ENCODE measurements at places on chromosomes 2 and 18.

GRCh38 chr2:196279541-196279940, 108.2 kb upstream of the STK17B start:
- DNase-seq, result no peak

GRCh38 chr2:19574778-19575260, 216.4 kb upstream of the OSR1 start:
- DNase-seq, result no peak

- DNase-seq, result no peak
Observed at GRCh38 chr2:15939556-15939853, 845 bp upstream of the MYCN start.

DNA sequence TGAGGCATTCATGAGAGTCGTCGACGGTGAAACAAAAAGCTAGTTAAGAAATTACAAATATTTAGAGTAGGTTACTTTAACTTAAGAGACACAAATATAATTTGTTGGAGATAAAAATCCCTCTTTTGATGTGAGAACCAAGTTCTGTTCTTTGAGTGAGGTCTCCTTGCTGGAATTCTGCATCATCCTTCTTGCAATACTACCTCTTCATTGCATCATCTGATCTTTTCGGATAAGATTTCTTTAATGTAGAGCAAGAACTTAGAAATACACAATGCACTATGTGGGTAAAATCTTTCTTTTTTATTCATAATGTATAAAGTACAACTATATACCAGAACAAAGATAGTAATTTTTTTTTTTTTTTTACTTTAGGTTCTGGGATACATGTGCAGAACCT, 118.4 kb downstream of the ARL4C start:
- no peak for DNase-seq

GRCh38 chr2:5720426-5720825, 28.2 kb downstream of the SOX11 start:
- DNase-seq, result no peak

DNA sequence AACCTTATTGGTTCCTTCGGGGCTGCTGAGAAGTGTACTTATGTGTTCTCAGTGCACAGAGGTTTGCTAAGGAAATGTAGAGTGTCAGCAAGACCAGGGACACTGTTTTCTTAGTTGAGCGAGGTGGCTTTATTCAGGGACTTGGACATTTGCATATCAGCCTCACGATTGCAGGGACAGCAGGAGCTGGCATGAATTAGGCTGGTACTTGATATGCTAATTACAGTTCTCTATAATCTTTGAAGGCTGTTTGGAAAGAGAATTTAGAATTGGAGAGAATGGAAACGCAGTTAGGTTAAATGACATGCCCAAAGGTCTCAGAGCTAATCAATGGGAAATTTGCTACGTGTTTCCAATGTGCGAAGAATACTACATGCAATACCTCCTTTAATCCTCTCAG, 18.7 kb upstream of the MTCL1 start:
- no peak for DNase-seq
